ENCODE measurements at places on chromosomes 12 and 14.

GRCh38 chr14:87873741-87874140, 119.2 kb downstream of the GALC start:
- no peak for DNase-seq

DNA sequence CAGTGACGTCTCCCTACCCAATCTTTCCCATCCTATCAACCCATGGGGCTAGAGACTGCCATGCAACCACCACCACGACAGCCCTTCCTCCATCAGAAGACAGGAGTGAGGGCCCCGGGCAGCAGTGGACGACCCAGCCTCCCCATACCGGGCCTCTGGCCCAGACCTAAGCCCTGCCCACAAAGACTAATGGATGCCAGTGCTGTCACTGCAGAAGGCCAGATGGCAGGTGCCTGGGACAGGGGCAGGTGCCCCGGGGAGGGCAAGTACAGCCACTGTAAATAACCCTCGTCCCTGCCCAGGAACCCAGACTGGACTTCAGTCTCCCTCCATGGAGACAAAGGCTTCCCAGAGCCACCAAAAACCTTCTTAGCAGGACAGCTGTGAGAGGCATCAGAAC, 20.3 kb upstream of the HSPB8 start:
- DNase-seq = no peak

DNA sequence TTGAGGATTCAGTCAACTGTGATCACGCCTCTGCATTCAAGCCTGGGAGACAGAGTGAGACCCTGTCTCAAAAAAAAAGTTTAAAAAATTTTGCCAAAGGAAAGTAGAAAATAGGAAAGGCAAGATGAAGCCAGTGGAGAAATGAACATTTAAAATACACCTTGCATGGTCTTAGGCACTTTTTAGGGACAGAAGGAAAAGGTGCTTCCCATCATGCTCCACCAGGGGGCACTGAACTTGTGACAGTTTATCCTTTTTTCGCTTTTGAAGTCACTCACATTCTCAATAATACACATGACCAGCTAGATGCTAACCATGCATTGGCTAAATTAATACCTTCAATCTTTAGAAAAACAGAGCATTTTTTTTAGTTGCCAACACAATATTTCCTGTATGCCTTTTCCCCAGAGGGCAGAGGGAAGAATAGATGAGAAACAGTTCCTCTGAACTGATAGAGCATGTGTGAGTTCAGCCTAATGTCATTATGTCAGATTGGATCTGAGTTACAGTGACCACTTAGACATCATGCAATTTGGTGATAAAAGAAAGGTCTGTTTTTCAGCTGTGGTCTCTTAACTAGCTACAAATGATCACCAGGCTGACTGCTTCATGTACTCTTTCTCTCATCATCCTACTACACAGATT, 221.8 kb upstream of the SSTR1 start:
- peak; percentile 12 for DNase-seq

GRCh38 chr12:3257411-3257810, 180.2 kb downstream of the TSPAN9 start:
- no peak for DNase-seq

DNA sequence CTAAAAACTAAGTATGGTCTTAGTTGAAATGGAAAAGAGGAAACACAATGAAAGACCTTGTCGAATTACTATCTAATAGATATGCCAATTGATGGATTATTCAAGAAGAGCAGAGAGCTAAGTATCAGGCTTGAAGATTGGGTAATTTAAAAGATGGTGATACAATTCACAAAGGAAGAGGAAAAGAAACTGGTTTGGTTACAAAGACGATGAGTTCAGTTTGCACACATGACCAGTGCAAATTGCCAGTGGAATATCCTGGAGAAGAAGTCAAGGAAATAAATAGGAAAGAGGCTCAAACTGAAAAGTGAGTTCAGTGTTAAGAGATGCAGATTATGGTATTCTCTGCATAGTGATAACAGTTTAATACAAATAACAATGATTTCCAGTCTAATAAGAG, 2.5 kb upstream of the RAP1B start:
- DNase-seq = no peak

Measured in AG08396 (cell line).